ENCODE measurements at places on chromosomes 1 and 21. TPM values are rescaled to one million over a fixed set of nuclear protein-coding genes. Genes with fewer than 3 reads are reported as not detected.

DNA sequence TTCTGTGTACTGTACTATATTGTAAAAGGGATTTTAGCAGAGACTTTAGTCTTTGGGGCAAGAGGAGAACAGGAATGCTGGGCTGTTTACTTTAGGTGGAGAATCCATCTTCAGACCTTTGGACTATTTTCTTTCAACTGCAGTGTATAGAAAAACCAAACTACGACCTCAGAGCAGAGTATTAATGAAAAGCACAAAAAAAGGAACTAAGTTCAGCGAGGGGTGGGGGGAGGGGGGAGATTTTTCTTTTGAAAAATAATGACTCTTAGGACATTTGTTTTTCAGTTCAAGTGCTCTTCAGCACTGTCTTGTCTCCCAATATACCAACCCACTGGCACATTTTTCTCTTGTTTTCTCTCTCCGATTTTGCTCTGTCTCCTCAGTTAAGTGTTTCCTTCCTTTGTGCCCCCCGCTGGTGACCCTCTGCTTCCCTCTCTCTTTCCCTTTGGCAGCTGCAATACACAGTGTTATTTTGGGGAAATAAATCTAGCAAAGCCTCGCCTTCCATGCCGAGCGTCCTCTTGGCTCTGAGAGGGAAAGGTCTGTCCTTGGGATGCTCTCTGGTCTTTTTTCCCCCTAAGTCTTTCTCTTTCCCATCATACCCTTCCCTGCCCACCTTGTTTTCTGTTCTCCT, 44.8 kb downstream of the ACP6 start:
- H3K36me3 ChIP-seq = no peaks in the 10 kb centered on the region
- H3K27ac ChIP-seq = no peak overlapping the region
- no peak overlapping the region for H3K4me3 ChIP-seq
- no peaks in the 10 kb centered on the region for H3K27me3 ChIP-seq
- H3K4me1 ChIP-seq = no peaks in the 10 kb centered on the region

DNA sequence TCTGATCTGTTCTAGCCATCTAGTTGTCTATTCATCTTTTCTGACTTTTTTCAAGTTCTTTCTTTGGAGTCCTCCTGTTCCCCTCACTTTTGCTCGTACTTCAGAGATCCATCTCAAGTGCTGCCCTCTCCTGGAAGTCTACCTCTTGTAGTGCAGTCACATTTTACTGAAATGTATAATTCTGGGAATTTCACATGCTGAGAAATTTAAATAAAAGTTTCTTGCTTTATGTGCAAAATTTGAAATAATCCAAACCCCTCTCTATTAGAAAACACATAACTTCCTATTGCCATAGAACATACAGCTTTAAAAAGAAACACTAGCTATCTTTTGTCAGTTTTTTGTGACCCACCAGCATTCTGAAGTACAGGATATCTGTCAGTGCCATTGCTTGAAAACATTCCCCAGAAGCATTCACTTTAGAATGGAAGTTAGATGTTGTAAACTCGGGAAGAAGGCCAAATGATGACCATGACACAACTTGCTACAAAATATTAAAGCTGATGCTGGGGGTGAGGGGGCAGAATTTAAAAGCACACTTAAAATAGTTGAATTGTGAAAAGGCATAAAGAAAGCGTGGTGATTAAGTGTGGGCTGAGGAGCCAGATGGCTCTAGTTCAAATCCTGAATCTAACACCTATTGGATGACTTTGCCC, 22.0 kb downstream of the RLF start:
- DNase-seq = peak; percentile 28
- no peak overlapping the region for H3K27ac ChIP-seq
- H3K4me3 ChIP-seq = no peak overlapping the region
- no peaks in the 10 kb centered on the region for H3K27me3 ChIP-seq
- H3K36me3 ChIP-seq = no peaks in the 10 kb centered on the region

- H3K27me3 ChIP-seq = no peaks in the 10 kb centered on the region
- H3K27ac ChIP-seq = peak overlapping the region; percentile 86
- H3K4me3 ChIP-seq = peak overlapping the region; percentile 52
- peaks cover 13% of the 10 kb centered on the region for H3K4me1 ChIP-seq
- DNase-seq = no peak
These were observed 617 bp downstream of the KIRREL1 start for GRCh38 chr1:157993918-157994605.

GRCh38 chr1:6074192-6074901, 28.7 kb downstream of the KCNAB2 start:
- H3K36me3 ChIP-seq = no peaks in the 10 kb centered on the region
- H3K27ac ChIP-seq = no peak overlapping the region
- no peak for DNase-seq
- no peak overlapping the region for H3K4me3 ChIP-seq
- no peaks in the 10 kb centered on the region for H3K27me3 ChIP-seq

GRCh38 chr1:190975827-190976226, 498.2 kb upstream of the BRINP3 start:
- H3K4me1 ChIP-seq = no peaks in the 10 kb centered on the region
- no peaks in the 10 kb centered on the region for H3K36me3 ChIP-seq
- no peak overlapping the region for H3K27ac ChIP-seq
- DNase-seq = no peak

Gene CFAP45
- not detected for total RNA-seq

- DNase-seq = no peak
- no peaks in the 10 kb centered on the region for H3K27me3 ChIP-seq
- no peak overlapping the region for H3K27ac ChIP-seq
- H3K36me3 ChIP-seq = no peaks in the 10 kb centered on the region
- no peak overlapping the region for H3K4me3 ChIP-seq
- H3K4me1 ChIP-seq = no peaks in the 10 kb centered on the region
These were observed 19.2 kb downstream of the ATAD3B start for GRCh38 chr1:1490633-1491230.

Gene PRDM16
- total RNA-seq = 5.5 TPM

Gene TARDBP
- 141 TPM for total RNA-seq

DNA sequence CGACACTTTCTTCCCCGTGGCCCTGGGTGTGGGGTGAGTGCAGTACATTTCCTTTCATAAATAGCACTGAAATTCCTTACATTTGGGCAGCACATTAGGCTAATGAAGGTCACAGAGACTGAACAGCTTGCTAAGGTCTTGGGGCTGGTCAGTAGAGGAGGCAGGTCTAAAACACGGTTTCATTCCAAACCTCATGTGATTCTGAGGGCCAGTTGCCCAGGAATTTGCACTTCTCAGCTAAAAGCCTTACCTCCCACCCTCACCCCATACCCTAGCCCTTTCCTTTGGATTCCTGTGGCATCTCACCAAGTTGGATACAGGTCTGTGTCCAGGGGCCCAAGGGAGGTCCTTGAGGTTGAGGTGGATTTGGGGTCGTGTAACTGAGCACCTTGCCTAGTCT, 147.8 kb upstream of the CD34 start:
- no peaks in the 10 kb centered on the region for H3K4me1 ChIP-seq
- no peak overlapping the region for H3K27ac ChIP-seq
- no peak for DNase-seq
- no peak overlapping the region for H3K4me3 ChIP-seq
- H3K36me3 ChIP-seq = no peaks in the 10 kb centered on the region
- no peaks in the 10 kb centered on the region for H3K27me3 ChIP-seq

DNA sequence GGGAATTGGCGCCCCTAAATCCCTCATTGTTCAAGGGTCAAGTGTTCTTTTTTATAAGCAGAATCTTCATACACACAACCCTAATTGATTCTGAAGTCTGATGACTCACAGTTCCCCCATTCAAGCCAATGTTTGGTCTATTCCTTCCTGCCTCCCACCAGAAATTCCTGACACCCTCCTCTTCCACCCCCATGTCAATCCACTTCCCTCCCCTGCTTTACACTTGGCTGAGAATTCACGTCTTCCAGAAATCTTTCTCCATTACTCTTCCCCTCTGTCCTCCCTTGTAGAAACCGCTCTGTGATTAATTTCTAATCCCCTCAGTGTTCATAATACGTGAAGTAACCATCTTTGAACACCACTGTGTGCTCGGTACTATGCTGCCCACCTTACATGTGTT, 76.2 kb upstream of the CD34 start:
- H3K4me3 ChIP-seq = no peak overlapping the region
- no peaks in the 10 kb centered on the region for H3K36me3 ChIP-seq
- H3K27me3 ChIP-seq = no peaks in the 10 kb centered on the region
- no peak for DNase-seq

Gene VWA5B1
- total RNA-seq = not detected

Gene FLAD1
- 46.8 TPM for total RNA-seq

- no peaks in the 10 kb centered on the region for H3K4me1 ChIP-seq
- H3K27me3 ChIP-seq = no peaks in the 10 kb centered on the region
- DNase-seq = no peak
- H3K4me3 ChIP-seq = peak overlapping the region; percentile 7
- H3K36me3 ChIP-seq = no peaks in the 10 kb centered on the region
- no peak overlapping the region for H3K27ac ChIP-seq
These were observed 32.3 kb downstream of the ERRFI1 start for GRCh38 chr1:7993593-7994479.

GRCh38 chr1:106676021-106676420, 380.5 kb upstream of the PRMT6 start:
- no peaks in the 10 kb centered on the region for H3K36me3 ChIP-seq
- H3K4me3 ChIP-seq = no peak overlapping the region
- no peak overlapping the region for H3K27ac ChIP-seq
- DNase-seq = no peak
- no peaks in the 10 kb centered on the region for H3K4me1 ChIP-seq

Gene RPS6KA1
- 311 TPM for total RNA-seq

DNA sequence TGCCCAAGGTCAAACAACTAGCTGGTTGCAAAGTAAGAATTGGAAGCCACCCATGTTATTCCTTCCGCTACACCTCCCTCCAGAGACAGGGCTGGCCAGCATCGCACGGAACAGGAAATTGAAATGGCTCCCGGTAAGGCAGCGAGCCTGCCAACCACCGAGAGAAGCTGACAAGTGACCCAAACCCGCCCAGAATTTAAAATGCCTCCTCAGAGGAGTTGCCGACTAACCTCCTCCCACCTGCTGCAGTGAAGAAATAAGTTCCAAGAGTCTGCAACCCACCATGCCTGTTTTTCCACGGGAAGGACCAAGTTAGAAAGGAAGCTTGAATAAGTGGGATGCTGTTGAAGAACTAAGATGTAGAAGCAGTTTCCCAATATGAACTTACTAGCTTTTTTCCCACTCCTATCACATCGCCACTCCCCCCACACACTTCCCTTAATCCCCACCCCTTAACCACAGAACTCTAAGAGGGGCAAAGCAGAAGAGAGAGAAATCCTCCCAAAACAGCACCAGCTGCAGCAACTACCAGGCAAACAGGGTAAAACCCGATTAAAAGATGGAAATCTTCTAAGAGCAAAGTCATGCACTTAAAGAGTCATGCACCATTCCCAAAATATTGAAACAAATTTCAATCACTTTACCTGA, 78.6 kb downstream of the TIAM1 start:
- no peaks in the 10 kb centered on the region for H3K27me3 ChIP-seq
- DNase-seq = no peak
- H3K36me3 ChIP-seq = no peaks in the 10 kb centered on the region
- H3K4me3 ChIP-seq = no peak overlapping the region
- H3K4me1 ChIP-seq = no peaks in the 10 kb centered on the region

Gene MCOLN2
- total RNA-seq = 62.7 TPM

DNA sequence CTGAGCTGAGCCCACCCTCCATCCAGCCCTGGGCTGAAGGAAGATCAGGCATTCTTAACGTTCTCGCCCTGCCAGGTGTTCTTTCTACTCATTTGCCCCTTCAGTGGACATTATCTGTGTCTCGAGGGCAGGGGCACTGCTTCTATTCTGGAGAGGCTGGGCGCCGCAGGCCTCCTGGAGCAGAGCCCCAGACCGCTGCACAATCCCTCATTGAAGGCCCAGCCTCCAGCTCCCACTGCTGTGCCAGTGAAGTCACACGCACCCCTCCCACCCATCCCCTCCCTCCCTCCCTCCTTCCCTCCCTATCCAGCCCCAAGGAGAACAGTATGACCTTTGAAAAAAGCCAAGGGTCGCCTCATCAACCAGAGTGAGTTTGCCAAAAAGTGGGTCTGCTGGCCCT, 76.7 kb downstream of the NFASC start:
- no peaks in the 10 kb centered on the region for H3K36me3 ChIP-seq
- H3K4me3 ChIP-seq = no peak overlapping the region
- no peak for DNase-seq
- no peak overlapping the region for H3K27ac ChIP-seq
- no peaks in the 10 kb centered on the region for H3K4me1 ChIP-seq
- H3K27me3 ChIP-seq = no peaks in the 10 kb centered on the region

GRCh38 chr1:51518033-51518585, 957 bp downstream of the EPS15 start:
- no peaks in the 10 kb centered on the region for H3K27me3 ChIP-seq
- H3K4me1 ChIP-seq = peaks cover 17% of the 10 kb centered on the region
- no peaks in the 10 kb centered on the region for H3K36me3 ChIP-seq
- H3K27ac ChIP-seq = peak overlapping the region; percentile 100
- peak; percentile 76 for DNase-seq

DNA sequence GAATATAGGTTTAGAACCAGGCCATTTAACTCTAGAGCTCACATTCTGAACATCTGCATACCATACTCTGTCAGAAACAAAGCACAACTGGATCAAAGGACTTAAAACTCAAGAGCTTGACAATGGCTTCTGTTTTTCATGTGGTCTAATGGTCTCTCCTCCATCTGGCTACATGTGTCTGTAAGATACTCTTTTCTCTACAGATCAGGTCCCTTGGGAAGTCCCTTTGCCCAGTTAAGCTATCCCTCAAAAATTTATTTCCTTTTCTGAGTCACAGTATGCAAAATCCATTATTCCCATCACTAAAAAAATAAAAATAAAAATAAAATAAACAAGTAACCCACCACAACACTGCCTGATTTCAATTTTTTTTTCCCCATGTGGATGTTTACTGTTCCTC, 357.0 kb upstream of the PRMT6 start:
- H3K36me3 ChIP-seq = no peaks in the 10 kb centered on the region
- H3K27me3 ChIP-seq = no peaks in the 10 kb centered on the region
- H3K4me1 ChIP-seq = no peaks in the 10 kb centered on the region
- no peak overlapping the region for H3K4me3 ChIP-seq
- no peak overlapping the region for H3K27ac ChIP-seq

Gene INKA2
- not detected for total RNA-seq

DNA sequence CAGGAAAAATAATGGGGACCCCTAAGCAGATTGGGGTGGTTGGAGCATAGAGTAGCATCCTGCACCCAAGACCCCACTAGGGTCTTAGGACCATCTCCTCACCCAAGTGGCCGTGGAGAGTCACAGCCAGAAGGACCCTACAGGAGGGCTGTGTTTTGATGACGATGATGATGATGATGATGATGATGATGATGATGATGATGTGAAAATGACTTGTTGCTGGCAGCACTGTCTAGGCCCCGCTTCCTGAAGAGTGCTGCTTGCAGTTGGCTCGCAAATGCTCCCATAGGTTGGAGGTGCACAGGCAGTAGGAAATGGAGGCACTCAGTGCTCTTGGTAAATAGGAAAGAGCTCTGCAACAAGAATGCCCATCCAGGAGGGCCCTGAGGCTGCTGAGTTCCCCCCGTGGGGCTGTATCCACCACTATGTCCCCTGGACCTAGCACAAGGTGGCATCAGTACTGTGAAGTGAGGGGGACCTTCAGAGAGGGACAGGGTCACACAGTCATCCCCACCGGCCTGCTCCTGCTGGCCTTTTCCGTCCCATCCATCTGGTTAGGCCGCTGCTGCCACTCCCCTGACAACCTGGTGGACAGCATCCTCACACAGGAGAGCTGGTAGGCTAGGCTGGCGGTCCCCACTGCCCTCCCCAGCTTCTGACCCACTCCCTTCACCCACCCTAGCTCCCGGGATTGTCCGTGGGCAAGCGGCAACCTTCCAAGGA, 139.6 kb downstream of the FOXD2 start:
- no peak overlapping the region for H3K27ac ChIP-seq
- H3K27me3 ChIP-seq = no peaks in the 10 kb centered on the region
- H3K4me1 ChIP-seq = no peaks in the 10 kb centered on the region

Measured in Peyer's patch (tissue), 4 donors.